ENCODE measurements at places on chromosomes 1 and 21.

DNA sequence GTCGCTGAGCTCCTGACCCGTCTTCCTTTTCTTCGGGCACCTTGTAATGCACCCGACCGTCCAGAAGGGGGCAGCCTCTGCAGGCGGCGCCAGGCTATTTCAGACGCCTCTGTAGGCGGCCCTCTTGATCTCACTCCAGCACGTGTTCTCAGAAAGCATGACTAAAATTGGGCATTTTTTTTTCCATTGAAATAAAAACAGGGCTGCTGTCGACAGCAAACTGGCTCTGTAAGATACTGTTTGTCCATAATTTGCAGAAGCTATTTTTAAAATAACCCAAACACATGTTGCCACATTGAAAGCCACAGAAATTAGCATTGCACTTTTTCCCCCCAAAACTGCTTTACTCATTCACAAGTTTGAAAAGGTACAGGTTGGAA, 78.0 kb downstream of the STUM start:
- DNase-seq, result peak; percentile 72

DNA sequence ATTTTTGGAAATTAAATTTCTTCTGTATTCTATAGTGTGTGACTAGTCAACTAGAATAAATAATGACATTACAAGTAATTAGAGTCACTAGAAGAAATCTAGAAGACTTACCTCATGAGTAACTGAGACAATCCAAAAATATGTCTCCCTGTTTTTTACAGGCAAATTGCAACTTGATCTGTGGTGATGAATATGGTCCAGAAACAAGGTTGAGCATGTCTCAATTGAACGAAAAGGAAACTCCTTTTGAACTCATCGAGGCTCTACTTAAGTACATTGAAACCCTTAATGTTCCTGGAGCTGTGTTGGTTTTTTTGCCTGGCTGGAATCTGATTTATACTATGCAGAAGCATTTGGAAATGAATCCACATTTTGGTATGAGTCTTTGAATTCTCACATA, 36.7 kb downstream of the DHX9 start:
- DNase-seq, result no peak

DNA sequence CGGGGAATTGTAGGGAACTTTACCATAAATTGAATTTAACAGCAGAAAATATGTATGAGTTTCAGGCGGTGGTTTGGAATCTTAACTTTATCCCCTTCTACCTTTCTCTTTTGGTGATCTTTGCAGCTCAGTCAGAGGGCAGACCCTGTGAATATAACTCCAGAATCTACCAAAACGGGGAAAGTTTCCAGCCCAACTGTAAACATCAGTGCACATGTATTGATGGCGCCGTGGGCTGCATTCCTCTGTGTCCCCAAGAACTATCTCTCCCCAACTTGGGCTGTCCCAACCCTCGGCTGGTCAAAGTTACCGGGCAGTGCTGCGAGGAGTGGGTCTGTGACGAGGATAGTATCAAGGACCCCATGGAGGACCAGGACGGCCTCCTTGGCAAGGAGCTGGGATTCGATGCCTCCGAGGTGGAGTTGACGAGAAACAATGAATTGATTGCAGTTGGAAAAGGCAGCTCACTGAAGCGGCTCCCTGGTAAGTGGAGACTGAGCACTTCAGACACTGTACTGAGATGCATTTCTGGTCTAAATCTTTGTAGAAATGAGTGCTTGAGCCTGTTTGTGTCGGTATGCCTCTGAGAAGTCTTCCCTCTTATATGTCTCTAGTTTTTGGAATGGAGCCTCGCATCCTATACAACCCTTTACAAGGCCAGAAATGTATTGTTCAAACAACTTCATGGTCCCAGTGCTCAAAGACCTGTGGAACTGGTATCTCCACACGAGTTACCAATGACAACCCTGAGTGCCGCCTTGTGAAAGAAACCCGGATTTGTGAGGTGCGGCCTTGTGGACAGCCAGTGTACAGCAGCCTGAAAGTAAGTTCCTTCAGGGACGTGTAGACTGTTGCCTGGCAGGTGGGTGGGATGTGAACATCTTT, 1.5 kb downstream of the CCN1 start:
- DNase-seq, result no peak

GRCh38 chr1:15676688-15677661, 7.1 kb upstream of the PLEKHM2 start:
- no peak for DNase-seq

DNA sequence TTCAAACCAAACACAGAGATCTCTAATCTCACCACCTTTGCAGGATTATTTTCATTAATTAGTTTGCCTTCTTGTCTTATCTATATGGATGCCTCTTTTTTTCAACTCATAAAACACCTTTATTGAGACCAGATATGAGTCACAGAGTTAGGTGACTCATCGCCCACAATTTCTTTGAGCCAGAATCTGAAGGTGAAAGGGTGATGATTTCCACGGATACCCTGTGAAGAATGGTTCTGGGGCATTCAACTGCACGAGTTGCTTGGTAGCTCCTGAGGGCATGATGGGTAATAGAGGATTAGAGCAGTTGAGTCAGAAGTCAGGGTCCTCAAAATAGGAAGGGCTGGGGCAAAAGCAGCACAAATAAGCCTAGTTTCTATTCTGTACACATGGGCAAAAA, 128.2 kb downstream of the TBX19 start:
- DNase-seq, result no peak

GRCh38 chr1:65503427-65503826, 83.0 kb downstream of the LEPR start:
- no peak for DNase-seq

GRCh38 chr21:42799948-42800347, 79.4 kb downstream of the WDR4 start:
- no peak for DNase-seq

- no peak for DNase-seq
These were observed 475.1 kb upstream of the VAMP3 start for GRCh38 chr1:7295946-7296345.

DNA sequence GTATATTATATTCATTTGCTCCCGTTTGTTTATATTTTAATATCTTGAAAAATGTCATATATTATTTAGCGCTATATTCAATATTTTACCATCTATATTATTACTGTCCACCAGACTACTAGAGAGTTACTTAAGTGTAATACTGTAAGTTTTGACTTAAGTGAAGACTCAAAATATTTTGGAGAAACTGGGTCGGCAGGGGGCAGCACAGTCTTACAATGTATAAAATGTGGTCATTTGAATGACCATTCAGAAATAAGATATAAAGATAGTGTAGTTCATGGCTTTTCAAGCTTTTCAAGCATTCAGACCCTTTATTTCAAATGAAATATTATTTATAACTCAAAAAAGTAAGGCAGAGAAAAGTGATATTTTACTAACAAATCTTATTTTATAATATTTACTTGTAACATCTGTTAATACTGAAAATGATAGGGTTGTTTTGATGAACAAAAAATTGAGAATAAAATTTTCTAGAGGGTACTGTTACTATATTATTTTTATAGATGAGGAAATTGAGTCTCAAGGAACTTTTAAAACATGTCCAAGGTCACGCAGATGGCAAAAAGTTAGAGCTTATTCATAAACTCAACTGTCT, 89.0 kb upstream of the SERTAD4 start:
- DNase-seq, result no peak

DNA sequence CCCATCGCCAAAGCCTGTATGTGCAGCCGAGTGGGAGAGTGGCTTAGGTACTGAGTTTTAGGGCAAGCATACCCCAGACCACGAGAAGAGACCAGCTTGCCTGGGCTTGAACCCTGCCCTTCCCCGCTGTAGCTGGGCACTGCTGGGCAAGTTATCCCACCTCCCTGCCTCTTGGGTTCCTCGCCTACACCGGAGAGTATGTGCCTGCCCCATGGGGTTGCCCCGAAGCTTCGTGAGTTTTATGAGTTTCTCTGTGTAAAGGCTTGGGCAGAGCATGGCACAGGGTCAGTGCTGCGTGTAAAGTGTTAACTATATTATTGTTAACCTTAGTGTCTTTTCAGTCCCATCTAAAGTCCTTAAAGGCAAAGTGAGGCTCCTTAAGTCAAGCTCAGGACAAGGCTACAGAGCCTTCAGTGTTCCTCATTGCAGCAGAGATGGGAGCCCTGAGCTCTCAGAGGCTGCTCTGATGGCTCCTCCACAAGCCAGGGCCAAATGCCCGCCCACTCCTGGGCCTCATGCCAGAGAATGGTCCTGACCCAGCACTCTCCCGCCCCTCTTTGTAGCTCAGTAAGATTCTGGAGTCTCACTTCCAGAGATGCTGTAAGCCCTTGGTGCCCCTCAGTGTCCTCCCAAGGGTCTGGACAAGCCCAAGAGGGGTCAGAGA, 37.0 kb upstream of the KCNA10 start:
- DNase-seq, result no peak

- DNase-seq, result no peak
These were observed 44.0 kb downstream of the HTR6 start for GRCh38 chr1:19708567-19709110.

- DNase-seq, result no peak
These were observed 23.2 kb downstream of the F5 start for GRCh38 chr1:169563019-169563615.
